ENCODE measurements at places on chromosomes 3 and 15.
A peak's percentile ranks its signal among the peaks of the same experiment; 100 is the strongest.

- DNase-seq: no peak
Observed at GRCh38 chr3:149274220-149274619, 52.6 kb upstream of the CP start.

- no peak for DNase-seq
Observed at GRCh38 chr15:29840926-29841325, 18.7 kb upstream of the TJP1 start.

- DNase-seq: peak; percentile 3
Observed at GRCh38 chr3:141191097-141191749, 40.4 kb upstream of the PXYLP1 start.

DNA sequence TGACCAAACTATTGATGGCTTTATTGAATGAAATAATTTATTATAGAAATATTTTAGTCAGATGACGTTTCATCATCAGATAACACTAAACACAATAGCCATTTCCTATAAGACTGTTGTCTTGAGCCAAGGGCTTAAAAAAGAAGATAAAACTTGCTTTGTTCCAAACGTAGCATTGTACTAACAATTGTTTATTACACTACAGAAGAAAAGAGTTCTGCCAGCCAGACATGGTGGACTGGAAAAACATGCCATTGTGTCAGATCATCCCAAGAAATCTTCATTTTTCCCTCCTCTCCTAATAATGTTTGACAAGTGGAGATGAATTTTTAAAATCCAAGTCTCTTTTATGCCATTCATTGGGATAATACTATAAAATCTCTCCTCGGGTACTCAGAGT lies 203.3 kb downstream of the CDIN1 start:
- no peak for DNase-seq

- DNase-seq: no peak
Observed at GRCh38 chr15:31307270-31308184, 19.1 kb upstream of the KLF13 start.

DNA sequence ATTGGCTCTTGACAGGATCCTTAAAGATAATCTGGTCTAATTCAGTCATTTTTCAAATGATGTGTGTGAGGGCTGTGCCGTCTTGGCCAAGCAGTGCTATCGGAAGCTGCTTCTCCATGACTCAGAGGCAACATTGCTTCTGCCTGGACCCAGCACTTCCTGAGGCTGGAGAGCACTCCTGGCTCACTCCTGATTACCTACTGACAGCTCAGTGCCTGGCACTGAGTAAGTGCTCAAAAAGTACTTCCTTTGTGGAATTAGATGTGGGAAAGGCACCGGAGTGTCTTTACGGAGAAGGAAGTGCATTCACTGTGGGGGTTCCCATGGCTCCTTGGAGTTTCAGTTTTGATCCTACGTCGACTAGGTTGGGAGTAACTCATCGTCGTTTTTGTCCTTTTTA lies 86.9 kb upstream of the UBE3A start:
- no peak for DNase-seq

GRCh38 chr3:182629521-182629920 lies 163.8 kb upstream of the ATP11B start:
- no peak for DNase-seq

- DNase-seq: no peak
Observed at GRCh38 chr3:79354179-79354688, 413.6 kb downstream of the ROBO1 start.

- no peak for DNase-seq
Observed at GRCh38 chr15:101556273-101556672, 66.8 kb upstream of the PCSK6 start.

- DNase-seq: no peak
Observed at GRCh38 chr15:52710050-52710707, 31.0 kb upstream of the ATOSA start.

GRCh38 chr15:80474224-80475215 lies 70.3 kb downstream of the ARNT2 start:
- DNase-seq: peak; percentile 21

DNA sequence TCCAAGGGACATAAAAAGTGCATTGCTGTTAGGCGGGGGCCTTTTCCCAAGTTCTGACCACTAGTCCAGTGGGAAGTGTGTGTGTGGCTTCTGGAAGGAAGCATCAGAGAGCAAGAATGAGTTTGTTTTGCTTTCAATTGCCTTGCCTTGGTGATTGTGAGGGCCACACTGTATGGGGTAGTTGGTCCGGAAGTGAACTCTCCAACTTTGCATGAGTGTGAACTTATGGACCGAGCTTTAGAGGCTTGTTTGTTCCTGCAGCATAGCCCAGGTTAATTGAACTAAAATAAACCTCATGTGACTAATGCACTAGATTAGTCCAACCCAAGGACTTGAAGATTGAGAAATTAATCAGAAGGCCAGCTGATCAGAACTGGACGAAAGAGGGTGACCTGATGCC lies 171.7 kb downstream of the NR2F2 start:
- no peak for DNase-seq

- DNase-seq: no peak
Observed at GRCh38 chr3:117763561-117763960, 1054.0 kb downstream of the TUSC7 start.

- DNase-seq: no peak
Observed at GRCh38 chr15:40845036-40845435, 1.2 kb downstream of the SPINT1 start.

DNA sequence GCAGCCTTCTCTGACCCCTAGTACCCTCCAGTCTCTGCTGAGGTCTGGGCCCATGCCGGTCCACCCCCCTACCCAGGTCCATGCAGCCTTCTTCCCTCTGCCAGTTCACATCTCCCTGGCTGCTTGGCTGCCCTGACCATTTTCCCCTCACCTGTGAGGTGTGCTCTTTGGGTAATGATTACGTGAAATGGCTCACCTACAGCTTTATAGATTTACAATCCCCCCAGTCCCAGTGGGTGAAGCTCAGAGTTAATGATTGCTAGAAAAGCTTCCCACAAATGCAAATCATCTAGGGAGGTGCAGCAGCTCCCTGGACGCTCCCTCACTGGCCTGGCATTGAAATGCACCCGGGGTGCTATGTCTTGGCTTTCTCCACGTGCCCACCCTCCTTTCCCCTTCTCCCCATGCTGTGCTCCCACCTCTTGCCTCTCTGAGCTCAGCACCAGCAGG lies 18.7 kb downstream of the PAQR5 start:
- DNase-seq: no peak

DNA sequence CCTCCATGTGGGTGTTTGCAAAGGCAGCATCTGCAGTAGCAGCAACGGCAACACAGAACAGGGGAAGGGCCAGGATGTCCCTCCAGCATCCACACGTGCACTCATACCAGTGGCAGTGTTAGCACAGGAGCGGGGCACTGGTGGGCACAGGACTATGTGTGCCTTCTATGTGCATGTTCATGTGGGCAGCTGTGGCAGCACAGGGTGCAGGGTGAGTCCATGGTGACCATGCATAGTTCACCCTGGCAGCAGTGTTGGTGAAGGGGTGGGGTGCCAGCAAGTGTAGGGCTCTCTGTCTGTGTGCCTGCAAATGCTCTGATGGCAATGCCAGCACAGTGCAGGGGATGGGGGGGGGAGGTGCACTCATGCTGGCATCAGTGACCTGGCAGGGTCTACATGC lies 222.1 kb upstream of the SOX14 start:
- DNase-seq: no peak
